ENCODE measurements at places on chromosomes 1 and 21.

- DNase-seq, result no peak
Measured at GRCh38 chr1:50562106-50562505, 138.9 kb upstream of the DMRTA2 start.

GRCh38 chr1:38018864-38019343 lies 6.4 kb downstream of the UTP11 start:
- peak; percentile 80 for DNase-seq

DNA sequence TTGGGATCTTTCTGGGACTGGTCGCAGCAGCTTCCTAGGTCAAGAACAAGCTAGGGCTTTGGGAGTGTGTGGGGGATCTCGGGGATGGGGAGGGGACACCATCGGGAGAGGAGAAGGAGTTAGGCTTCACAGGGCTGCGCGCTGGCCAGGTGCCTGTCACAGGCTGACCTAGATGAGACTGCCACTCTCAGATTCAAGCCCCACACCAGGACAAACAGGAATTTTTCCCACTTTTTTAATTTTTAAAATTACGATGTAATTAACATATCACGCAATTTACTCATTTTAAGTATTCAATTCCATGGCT lies 180.6 kb downstream of the CAMTA1 start:
- DNase-seq, result no peak

- DNase-seq, result no peak
Measured at GRCh38 chr21:36069713-36070583, at the start of gene CBR1. TSS of gene CBR1 (plus strand) at chr21:36070024. CDS start at chr21:36070116, 92 bp downstream.

- no peak for DNase-seq
Measured at GRCh38 chr1:246791303-246791918, 67.2 kb downstream of the SCCPDH start.

DNA sequence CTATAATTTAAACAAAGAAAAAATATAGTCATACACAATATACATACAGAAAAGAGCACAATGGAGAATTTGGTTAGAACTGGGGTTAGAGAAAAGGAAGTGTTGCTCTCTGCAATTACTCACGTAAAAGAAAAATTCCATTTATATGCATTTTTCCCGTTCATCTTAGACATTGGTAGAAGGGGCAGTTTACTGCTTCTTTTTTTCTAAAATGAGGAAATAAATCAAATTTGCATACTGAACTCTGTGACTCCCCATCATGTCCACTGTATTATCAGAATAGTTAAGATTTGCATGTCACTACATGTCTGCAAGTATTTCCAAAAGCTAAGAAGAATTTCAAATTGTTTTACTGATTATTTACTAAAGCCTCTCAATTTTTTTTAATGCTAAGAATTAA lies 44.1 kb upstream of the C1orf105 start:
- no peak for DNase-seq

DNA sequence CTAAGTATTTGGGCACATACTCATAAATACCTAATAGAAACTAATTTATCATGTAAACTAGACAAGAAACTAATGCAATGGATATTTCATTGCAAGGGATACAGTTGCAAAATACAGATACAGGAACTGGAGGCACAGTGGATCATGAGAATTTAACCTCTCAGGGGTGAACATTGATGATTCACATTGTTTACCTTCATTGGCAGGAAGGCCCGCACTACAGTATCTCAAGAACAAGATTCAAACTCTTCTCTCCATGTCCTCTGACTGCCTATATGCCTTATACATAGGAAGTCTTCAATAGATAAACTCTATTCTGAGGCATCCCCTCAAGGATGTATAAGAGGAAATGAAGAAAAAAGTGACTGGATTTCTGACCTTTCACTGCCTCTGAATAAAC lies 18.4 kb upstream of the PTBP2 start:
- no peak for DNase-seq

DNA sequence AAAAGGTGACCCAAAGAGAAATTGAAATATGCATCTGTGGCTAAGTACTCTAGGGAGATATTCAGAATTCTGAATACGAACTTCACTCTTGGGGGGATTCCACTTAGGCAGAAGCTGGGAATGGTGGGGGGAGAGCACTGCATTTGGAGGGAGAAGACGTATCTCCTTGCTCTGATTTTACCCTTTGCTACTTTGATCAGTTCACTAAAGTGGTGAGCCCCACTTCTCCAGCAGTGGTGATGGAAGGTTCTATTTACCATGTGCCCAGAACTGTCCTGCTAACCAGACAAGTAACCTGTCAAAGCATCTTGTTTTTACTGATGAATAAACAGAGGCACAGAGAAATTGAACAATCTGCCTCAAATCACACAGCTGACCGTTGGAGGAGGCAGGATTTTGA lies 483.4 kb downstream of the SIPA1L2 start:
- DNase-seq, result no peak

DNA sequence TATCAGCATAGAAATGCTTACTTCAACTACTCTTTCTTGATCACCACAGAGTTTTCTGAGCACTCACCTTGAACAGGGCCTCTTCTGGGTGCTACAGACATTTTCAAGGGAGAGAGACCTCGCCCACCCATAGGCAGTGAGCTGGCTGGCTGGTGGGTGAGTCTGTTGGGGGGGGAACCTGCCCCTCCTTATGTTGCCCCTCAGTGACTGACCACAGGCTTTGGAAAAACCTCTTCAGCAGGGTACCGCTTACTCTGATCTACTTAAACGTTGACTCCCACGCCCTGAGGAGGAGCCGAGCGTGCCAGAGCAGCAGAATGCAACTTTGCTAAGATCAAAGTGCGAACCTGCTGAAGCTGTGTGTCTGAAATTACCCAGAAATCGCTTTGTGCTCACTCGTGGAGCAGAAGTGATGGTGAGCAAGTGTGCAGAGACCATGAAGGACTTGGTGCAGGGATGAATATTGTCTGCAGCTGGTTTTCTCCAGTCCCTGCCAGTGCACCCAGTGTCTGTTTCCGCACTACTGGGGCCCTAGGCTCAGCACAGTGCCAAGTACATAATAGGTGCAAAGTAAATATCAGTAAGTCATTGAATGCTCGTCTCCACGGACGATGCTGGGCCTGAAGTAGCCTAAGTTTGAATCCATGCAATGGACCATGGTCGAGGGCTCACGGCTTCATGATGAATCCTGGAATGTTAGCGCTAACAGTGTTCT lies 158.7 kb upstream of the IRF2BP2 start:
- DNase-seq, result no peak

GRCh38 chr1:22776035-22776613 lies 65.5 kb downstream of the EPHB2 start:
- no peak for DNase-seq

- no peak for DNase-seq
Measured at GRCh38 chr1:99975529-99975928, 5.7 kb downstream of the SLC35A3 start.

GRCh38 chr21:41010101-41010435 lies 157.9 kb upstream of the BACE2 start:
- DNase-seq, result no peak

DNA sequence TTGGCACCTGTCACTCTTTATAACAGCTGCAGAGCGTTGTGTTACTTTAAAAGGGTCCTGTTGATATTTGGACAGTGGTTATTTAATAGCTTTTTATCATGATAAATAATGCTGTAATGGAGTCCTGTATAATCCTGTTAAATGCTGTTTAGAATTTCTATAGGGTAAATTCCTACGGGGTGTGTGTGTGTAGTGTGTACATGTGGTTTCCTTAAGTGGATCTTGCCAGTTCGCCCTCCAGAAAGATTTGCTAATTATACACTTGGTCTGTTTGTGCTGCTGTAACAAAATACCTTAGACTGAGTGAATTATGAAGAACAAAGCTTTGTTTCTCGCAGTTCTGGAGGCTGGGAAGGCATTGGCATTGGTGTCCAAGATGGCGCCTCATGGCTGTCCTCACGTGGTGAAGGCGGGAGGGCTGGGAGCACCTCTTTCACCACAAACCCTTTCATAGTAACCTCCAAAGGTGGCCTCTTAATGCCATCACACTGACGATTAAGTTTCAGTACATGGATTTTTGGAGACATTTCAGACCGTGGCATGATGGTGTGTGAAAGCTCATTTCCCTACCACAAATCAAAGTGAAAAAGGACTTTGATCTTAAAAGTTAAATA lies 11.2 kb downstream of the PRMT2 start:
- DNase-seq, result no peak

GRCh38 chr1:9293533-9294404 lies 1.1 kb downstream of the SPSB1 start:
- DNase-seq, result peak; percentile 15

DNA sequence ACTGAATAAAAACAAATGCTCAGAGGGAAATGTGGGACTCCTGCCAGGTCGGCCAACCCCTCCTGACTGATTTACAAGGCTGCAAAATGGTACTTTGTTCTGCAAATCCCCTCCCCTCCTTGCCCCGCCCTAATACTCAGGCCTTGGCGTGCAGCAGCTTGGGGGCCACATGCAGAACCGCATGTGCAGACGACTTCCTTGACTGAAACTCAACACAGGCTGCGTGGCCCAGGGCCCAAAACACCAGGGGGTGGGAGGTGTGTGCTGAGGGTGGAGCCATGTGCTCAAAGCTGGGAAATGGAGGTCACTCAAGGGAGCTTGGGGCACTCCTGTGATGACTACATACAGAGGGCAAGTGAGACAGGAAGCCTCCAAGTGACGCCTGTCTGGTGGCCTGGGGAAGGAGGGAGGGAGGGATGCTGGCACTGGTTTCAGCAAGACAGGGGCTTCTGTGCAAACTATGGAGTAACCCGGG lies 87.2 kb downstream of the MRPL37 start:
- DNase-seq, result no peak

GRCh38 chr21:45383111-45383614 lies 21.8 kb upstream of the COL18A1 start:
- no peak for DNase-seq

DNA sequence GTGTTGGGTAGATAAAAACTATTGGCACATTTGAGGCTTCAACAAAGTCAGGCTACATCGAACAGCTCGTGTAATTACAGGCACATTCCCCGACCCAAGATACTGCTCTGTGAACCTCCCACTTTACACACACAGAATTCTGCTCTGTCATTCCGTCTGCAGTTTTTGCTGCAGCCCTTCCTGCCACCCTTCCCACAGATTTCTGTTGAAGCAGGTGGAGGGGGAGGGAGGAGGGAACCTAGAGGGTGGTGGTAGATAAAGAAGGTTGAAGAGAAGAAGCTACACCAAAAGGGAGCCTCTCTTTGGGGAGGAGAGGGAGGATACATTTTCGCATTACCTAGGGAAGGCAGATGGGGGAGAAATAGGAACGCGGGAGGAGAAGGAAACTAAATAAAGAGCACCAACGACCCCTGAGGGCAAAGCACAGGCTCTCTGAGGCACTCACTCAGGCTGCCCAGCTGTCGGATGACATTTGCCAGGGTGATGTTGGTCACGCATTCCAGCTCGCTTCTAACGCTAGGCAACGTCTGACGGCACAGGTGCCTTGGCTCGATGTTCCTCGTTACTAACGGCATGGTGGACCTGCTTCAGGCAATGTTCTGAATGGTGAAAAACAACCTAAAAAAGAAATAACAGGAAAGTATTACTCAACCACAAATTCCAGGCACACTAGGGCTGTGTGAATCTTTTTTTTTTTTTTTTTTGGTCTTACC lies 36.0 kb downstream of the GPR3 start:
- peak; percentile 57 for DNase-seq

Measured in Kasumi-1 (cell line).